CD4-positive, alpha-beta T cell treated with Interleukin-10 for 1 hour (primary cell): ENCODE measurements at places on chromosomes 2 and 18.

GRCh38 chr2:233768076-233768475 is 8.0 kb downstream of the UGT1A1 start:
- no peak for DNase-seq

- DNase-seq = no peak
Observed at GRCh38 chr18:27778441-27778840, 398.5 kb downstream of the CDH2 start.

DNA sequence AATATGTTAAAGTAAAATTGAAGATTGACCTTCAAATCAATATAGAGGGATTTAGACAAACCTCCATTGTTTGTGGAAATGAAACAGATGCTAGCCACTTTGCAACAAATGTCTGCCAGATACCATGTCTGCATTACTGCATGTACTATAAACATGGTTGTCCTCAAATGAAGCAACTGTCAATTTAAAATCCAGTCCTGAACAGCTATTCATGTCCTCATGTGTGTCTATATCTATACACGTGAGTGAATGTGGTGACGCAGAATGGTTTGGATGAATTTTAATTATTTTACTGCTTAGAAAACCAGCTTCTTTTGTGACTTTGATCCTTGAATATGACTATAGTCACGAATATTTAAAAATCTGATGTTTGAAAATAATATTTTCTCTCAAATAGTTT is 71.5 kb downstream of the NYAP2 start:
- no peak for DNase-seq

DNA sequence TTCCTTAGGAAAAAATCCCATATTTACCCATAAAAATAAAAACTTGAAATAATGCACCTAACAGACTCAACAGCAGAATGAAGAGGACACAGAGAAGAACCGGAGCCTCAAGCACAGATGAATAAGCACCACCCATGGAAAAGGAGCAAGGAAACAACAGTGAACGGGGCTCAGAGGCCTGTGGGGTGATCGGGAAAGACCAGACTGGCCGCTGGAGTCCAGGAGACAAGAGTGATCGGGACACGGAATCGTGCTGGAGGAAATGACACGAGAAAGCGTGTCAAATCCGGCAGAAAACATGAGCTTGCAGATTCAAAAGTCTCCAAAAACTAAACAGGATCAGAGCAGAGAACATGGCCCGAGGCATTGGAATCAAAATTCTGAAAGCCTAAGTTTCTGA is 448.0 kb upstream of the SALL3 start:
- no peak for DNase-seq

- DNase-seq = no peak
Observed at GRCh38 chr2:158580760-158581159, 124.0 kb downstream of the PKP4 start.

- DNase-seq = no peak
Observed at GRCh38 chr2:200590090-200590489, 4.3 kb downstream of the AOX1 start.

- no peak for DNase-seq
Observed at GRCh38 chr2:56687169-56687568, 503.4 kb downstream of the CCDC85A start.

DNA sequence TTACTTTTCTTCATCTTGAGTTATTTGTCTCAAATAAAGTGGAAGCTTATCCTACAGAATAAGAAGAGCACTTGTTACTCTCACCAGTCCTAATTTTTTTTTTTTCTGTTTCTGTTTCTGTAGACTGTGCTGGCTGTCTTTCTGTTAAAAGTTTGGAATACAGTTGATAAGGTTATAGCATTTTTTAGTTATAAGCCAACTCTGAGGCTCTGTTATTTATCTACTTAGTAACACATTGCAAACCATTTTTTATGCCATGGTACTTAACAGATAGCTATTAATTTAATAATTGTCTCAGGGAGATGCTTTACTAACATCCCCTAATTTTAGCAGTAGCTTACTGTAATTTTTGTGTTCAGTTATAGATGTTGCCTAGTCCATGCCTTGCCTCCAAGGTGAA is 37.9 kb downstream of the CREB1 start:
- DNase-seq = no peak

GRCh38 chr18:6605115-6605869 is 124.2 kb upstream of the ARHGAP28 start:
- no peak for DNase-seq

- DNase-seq = no peak
Observed at GRCh38 chr2:104406261-104406726, 447.6 kb upstream of the POU3F3 start.

- no peak for DNase-seq
Observed at GRCh38 chr2:207967121-207967520, 58.2 kb downstream of the PLEKHM3 start.

GRCh38 chr2:71526975-71527374 is 73.6 kb downstream of the DYSF start:
- no peak for DNase-seq

- no peak for DNase-seq
Observed at GRCh38 chr2:70081221-70081620, 6.1 kb upstream of the PCBP1 start.

DNA sequence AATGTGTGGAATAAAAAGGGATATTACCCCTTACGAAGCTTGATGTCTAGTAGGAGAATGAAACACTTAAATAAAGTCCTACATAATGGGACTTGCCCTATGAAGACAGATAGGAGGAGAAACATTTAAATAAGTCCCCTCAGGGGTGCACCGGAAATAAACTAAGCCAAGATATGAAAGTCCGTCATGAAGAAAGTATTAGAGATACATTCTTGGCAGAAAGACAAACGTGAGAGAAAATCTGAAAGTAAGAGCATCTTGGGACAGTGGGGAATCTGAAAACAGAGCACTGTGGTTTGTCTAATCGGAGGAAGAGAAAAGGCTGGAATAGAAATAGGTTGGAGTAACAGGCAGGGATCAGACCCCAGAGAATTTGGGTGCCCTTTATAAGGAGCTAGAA is 516.9 kb upstream of the DSEL start:
- no peak for DNase-seq
